Activated naive CD8-positive, alpha-beta T cell treated with anti-CD3 and anti-CD28 coated beads, Interleukin-2, amount 50 U/mL, for 24 hours (primary cell): ENCODE measurements at places on chromosomes 6 and 20.

DNA sequence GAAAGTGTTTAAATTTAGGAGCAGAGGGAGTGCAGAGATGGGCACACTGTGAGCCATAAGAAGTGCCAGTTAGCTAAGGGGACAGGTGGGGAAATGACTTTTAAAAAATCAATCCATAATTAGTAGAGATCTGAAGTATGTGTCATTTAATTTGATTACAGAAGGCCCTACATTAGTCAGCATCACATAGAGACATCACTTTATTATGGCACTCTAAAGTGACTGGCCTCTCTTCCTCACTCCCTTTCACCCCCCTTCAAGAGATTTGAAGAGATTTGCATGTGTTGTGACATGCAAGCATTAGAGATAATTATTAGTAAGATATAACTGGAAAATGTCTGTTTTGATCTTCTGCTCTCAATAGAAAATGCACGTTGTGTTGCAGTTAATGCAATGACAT lies 86.7 kb downstream of the SLX4IP start:
- DNase-seq, result no peak

DNA sequence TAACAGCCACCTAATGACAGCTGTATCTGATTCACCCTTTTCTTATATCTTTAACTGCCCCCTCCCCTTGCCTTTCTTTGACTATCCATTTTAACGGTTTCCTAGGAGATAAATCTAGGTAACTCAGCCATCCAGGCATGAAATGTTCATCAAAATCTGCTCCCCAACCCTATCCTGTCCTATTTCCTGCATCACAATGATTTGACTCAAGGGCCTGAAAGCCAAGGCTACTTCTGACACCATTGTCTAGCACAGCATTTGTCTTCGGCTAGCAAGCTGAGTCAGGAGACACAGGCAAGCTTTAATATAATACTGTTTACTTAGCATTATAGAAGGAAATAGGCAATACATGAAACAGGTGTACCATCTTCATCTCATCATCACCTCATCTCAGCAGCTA lies 31.6 kb upstream of the MANEA start:
- no peak for DNase-seq

DNA sequence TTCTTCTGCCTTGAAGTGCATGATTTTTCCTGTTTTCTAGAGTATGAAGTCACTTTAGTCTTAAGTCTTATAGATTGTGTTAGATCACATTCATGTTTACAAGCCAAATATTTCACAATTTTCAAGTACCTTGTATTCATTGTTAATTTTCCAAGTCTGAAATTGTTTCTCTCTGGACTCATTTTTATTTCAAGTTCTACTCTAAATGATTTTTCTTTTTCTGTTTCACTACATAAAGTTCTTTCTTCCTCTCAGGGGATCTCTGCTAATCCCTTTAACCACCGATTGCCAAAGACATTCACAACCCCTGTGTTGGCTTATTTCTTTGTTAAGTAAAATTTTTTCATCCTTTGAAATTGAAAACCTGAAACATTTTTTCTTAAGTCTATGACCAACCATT lies 805.7 kb downstream of the KIF16B start:
- no peak for DNase-seq

DNA sequence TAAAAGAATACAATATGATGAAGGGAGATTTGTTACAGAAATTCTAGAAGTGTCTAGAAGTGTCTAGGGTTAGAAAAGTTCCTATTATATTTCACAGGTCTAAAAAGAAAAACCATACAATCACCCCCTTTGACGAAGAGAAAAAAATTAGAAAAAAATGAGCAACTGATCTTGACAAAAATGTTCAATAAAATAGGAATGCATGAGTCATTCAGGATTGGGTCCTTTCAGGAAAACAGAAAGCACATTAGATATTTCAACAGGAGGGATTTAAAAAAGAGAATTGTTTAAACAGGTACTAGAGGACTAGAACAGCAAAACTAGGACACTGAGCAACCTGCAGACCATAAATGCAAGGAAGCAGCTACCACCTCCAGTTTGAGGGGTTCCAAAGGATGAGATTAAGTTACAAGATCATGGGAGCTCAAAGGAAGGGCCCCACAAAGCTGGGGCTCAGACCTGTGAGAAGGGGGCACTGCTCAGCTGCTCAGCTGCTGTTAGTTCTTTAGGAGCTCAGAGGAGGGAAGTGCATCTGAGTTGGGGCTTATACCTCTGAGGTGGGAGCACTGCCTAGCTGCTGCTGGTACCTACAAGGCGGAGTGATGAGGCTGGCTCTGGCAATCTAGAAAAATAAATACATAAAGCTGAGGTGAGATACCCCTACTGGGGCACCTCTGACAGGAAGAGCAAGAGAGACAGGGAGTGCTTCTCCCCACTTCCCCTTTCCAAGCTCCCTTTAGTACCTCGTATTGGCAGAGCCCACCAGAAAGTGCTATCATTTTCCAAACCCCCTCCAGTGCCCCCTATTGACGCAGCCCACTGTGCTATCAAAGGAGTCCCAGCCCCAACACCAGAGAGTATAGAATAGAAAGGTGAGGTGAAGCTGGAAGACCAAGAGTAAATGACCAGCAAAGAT lies 27.1 kb upstream of the BEND6 start:
- no peak for DNase-seq

DNA sequence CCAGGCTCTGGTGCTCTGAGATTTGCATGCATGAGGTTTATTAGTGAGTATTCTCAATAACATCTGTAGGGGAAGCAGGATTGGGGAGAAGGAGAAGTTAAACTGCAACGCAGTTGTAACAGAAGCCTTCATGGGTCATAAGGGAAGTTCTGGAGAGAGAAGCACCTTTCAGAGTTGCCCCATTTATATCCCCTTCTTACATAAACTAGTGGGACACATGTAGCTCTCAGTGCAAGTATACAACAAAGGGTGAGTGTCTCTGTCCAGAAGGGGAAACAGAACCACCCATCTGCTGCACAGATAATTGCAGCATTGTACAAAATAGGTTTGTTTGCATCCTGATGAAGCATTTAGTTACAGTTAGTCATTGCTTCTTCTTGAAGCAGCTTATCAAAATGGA lies 4.3 kb upstream of the ADGB start:
- DNase-seq, result no peak

DNA sequence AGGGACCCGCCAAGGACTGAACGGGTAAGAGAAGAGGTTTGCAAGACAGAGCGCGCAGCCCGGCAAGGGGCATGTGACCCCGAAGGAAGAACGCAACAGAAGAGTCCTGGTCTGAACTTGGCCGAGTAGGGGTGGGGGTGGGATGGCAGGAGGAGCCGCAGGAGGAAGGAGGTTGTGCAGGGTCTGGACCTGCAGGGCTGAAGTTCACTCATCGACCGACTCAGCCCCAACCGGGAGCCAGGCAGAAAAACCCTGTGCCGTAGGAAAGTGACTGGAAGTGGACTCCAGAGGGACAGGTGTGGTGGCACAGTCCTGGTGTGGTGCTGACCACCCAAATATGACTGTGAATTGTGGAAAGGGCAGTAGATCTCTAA lies 15.2 kb downstream of the ADISSP start:
- DNase-seq, result no peak

DNA sequence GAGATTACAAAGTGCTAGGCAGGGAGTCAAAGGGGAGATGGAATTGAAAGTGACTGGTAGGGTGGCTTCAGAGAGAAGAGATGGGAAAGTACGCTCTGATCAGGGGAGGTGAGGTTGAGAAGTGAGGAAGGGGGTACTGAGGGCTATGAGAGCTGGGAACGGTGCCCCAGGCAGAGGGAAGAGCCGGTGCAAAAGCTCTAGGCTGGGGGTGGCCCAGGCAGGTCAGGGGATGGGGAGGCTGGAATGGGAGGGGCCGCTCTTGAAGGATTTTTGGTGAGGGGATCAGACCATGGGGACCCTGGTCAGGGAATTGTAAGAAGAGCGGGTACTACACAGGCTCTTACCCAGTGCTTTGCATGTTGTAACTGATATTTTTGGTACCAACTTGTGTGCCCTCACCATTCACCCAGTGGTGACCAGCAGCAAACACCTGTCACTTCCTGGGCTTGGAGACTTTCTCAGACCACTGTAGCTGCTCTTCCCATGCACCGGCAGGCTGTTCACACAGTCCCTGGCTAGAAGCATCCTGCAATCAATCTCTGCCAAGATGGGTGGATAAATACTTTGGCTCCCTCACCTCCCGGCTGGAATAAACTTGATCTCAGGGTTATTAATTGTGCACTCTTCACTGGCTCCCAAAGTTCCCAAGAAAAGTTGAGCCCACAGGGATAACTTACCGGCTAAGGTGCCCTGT lies 24.0 kb downstream of the PCK1 start:
- DNase-seq, result no peak

- DNase-seq, result no peak
These were observed 72.3 kb upstream of the SSTR4 start for GRCh38 chr20:22962567-22963439.

- no peak for DNase-seq
These were observed 4.3 kb downstream of the CEBPB start for GRCh38 chr20:50194831-50195523.

DNA sequence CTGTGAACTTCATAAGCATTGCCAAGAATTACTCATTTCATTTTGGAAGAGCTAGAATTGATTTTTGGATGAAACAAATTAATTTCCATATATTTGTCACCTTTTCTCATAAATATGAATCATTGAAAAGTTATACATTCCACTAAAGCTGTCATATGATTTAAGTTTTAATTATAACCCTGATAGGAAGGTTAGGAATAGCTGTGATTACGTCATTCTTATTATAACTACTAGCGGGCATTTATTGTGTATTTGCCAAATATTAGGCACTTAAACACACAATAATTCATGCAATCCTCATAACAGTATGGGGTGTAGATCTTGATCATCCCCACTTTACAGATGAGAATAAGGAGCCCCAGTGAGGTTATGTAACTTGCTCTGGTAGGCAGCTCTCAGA lies 77.4 kb upstream of the ENPP5 start:
- DNase-seq, result no peak

DNA sequence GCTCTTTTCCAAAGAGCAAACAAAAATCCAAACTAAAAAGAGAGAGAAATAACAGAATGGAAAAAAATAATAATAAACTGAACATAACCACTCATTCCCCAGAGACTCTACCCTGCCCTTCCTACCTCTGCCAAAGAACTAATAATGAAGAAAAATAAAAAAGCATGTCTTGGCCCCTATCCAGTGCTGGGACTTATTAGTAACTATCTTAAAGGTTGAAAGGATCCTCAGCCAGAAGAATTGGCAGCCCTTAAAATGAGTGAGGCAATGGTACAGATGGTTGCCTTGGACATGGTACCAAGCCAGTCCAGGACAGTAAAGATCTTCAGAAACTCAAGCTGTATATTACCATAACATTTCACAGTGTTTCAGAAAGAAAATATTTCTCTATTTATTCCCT lies 279.3 kb downstream of the HACE1 start:
- DNase-seq, result no peak

DNA sequence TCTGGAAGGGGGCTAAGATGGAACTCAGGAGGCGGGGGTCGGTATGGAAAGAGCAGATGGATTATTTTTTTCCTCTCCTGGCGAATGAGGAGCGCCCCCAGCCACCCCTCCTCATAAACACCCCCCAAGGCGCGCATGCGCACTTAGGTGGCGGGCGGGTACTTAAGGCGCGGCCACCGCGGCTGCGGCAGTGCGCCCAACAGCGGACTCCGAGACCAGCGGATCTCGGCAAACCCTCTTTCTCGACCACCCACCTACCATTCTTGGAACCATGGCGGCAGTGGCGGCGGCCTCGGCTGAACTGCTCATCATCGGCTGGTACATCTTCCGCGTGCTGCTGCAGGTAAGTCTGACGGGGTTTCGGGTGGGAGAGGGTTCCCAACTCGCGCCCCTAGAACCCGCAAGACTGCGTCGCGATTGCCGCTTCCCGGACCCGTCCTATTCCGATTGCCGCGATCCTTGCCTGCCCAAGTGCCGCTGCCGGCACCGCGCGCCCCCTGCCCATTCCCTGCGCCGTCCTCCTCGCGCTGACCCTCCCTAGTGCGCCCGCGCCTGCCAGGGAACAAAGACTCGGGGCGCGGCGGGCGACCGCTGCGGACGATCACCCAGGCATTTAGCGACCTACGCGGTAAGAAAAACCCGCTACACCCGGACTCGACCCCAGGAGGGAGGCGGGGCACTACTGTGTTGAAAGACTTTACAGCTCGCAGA lies at the start of gene NNAT:
Gene NNAT (plus strand): TSS at position 190 of the 711 bp plus-strand sequence. CDS start 82 bp downstream, at position 272.
- no peak for DNase-seq

- DNase-seq, result no peak
These were observed 111.3 kb downstream of the LY86 start for GRCh38 chr6:6699741-6700367.

DNA sequence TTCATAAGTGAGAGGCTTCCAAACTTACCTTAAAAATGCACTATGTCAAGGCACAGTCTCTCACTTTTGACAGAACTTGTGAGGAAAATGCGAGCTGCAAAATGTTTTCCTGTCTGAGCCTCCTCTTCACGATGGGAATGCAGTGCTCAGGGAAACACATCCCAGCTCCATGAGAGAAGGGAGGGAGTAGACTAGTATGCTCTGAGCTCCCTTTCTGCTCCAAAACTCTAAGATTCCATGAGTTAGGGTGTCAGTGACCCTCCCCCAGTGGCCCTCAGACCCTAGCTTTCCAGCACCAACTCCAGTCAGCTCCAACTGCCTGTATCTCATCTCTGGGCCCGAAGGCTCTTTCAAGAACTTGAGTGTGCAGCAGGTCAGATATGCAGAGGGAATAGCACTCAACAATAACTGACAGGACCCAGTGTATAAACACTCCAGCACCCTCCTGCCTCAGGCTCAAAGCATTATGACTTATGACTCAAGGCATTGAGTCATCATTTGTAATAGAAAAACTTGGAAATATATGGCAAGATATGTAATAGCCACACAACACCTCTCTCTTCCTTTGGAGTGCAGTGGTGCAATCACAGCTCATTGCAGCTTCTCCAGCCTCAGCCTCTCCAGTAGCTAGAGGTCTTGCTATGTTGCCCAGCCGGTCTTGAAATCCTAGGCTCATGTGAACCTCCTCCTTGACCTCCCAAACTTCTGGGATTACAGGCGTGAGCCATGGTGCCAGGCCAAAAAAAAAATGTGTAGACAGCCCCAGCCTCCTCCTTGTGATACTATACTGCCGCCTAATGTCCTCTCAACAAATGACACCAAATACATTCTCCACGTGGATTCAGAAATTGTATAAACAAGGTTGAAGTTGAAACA lies 16.7 kb upstream of the ENTPD6 start:
- no peak for DNase-seq

DNA sequence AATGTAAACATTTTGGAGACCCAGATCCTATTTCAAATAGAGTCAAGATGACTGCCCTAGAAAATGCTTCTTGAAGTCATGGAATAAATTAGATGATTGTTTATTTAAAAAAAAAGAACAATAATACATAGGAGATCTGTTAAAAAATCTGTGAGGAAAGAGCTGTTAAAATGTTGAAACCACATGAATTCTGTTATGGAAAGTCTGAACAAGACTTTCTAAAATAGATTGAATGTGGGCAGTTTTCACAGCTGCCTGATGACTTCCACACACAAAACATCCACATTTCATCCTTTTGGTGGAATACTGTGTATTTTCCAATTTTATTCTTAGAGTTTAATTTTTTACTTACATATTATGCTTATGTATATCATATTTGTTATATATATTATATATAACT lies 186.1 kb downstream of the LAMA2 start:
- DNase-seq, result no peak

- DNase-seq, result no peak
These were observed 170.2 kb upstream of the MLN start for GRCh38 chr6:33974030-33974429.
